Subcutaneous preadipocyte (primary cell): ENCODE measurements at places on chromosomes 13 and 19. TPM values are rescaled to one million over a fixed set of nuclear protein-coding genes. Genes with fewer than 3 reads are reported as not detected.

Gene ARHGAP35
- total RNA-seq = 26.5 and 41.2 TPM in 2 replicates

Gene CYP2A7
- not detected in 2 replicates for total RNA-seq

Gene RSPH6A
- under 0.01 and 0.39 TPM in 2 replicates for total RNA-seq

Gene P2RY11
- 2.9 and 3.5 TPM in 2 replicates for total RNA-seq

Gene RNF17
- total RNA-seq = 0.59 TPM in 1 of 2 replicates, not detected in the other

Gene TRAPPC5
- total RNA-seq = 16.6 and 24.3 TPM in 2 replicates

Gene PCSK4
- total RNA-seq = 0.78 and 1.8 TPM in 2 replicates

Gene CNFN
- 0.37 TPM in 1 of 2 replicates, not detected in the other for total RNA-seq

Gene VMAC
- 4.3 and 5.5 TPM in 2 replicates for total RNA-seq
